Esophagus squamous epithelium (tissue), 5 donors: ENCODE measurements at places on chromosomes 5 and 9.

- DNase-seq = no peak
Measured at GRCh38 chr5:179287071-179287470, 58.2 kb downstream of the ADAMTS2 start.

GRCh38 chr9:120865176-120865575 lies 11.8 kb downstream of the PHF19 start:
- DNase-seq = no peak

DNA sequence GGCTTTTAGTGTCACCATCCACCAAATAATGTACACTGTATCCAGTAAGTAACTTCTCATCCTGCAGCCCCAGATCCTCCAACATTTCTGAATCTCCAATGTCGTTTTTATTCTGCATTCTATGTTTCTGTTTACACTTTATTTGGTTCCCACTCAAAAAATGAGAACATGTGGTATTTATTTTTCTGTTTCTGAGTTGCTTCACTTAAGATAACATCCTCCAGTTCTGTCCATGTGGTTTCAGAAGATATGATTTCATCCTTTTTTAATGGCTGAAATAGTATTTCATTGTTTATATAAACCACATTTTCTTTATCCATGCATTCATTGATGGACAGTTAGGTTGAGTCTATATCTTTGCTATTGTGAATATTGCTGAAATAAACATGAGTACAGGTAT lies 677.3 kb upstream of the FTMT start:
- no peak for DNase-seq

- DNase-seq = no peak
Measured at GRCh38 chr5:91938441-91938840, 555.3 kb upstream of the ARRDC3 start.

- no peak for DNase-seq
Measured at GRCh38 chr9:110355911-110356310, 18.2 kb upstream of the TXNDC8 start.

DNA sequence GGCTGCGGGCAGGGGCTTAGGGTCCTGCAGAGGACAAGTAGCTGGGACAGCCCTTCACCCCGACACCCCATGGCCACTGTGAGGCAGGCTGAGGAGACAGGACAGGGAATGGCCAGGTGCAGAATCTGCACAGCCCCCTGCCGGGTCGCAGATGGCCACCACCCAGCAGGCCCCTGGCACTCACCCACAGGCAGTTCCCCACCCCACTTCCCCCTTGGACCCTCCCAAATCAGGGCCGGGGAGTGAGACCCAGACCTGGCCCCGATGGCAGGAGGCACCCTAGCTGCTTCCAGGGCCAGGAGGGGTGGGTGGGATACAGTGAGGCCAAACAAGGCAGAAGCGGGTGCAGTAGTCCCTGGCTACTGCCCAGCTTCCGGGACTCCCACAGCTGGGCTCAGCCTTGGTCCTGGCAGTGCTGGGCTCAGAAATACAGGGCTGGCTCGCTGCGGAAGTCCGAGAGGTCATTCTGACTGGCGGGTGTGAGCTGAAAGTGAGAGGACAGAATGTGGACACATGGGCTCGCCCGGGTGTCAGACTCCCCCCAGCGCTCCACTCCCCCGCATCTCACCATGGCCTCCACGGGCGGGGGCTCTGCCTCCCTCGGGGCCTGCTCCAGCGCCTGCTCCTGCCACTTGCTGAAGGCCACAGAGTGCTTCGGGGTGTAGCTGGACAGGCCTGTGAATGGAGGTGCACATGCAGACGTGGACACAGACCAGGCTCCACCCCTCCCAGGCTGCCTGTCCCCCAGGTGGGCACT lies 3.4 kb downstream of the SSNA1 start:
- no peak for DNase-seq

DNA sequence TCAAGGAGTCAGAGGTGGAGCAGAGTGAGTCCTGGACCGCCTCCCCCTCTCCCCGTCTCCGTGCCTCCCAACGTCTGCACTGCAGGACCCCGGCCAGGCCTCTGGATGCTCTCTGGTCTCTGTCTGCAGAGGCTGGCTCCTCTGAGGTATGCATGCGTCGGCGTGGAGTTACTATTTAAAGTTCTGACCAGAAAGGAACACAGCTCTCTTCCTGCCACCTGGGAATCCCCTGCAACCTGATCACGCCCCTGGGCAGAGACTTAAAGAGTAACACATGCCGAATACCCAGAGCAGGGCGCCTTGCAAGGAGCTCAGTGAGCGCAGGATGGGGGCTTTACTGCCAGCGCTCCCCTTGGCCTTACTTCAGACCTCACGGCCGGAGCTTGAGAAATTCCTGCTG lies 16.0 kb downstream of the ANXA6 start:
- DNase-seq = no peak

DNA sequence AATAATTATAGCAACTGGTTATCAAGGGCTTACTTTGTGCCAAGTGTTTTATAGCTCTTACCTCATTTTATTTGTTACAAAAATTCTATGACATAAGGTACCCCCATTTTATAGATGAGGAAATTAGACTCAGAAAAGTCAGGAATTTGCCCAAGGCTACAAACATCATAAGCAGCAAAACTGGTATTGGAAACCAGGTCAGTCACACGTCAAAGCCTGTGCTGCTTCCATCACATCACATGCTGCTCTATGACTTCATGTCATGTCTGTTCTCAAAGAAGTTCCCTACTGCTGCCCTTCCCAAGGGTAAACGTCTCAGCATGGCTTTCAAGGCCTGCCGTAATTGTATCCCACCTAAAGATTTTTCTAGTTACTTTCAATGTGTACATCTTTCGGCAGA lies 6.9 kb upstream of the KIF2A start:
- no peak for DNase-seq

DNA sequence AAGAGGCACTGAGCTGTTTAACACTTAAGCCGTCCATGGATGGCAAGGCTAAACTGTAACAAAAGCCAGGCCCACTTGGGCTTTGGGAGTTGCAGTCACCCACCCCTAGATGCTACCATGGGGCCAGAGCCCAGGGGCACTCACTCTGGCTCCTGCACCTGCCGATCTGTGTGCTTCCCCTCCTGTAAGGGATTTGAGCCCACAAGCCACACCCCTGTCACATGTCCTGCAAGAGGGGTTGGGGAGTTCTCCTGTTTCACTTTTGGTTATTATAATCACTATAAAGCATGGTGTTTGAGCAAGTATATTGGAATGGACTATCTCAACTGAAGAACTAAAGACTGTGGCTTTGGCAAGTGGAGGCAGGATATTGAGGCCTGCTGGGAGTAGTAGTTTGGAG lies 14.0 kb upstream of the GPR151 start:
- DNase-seq = no peak

- DNase-seq = no peak
Measured at GRCh38 chr9:125841444-125841843, 94.3 kb downstream of the PBX3 start.

DNA sequence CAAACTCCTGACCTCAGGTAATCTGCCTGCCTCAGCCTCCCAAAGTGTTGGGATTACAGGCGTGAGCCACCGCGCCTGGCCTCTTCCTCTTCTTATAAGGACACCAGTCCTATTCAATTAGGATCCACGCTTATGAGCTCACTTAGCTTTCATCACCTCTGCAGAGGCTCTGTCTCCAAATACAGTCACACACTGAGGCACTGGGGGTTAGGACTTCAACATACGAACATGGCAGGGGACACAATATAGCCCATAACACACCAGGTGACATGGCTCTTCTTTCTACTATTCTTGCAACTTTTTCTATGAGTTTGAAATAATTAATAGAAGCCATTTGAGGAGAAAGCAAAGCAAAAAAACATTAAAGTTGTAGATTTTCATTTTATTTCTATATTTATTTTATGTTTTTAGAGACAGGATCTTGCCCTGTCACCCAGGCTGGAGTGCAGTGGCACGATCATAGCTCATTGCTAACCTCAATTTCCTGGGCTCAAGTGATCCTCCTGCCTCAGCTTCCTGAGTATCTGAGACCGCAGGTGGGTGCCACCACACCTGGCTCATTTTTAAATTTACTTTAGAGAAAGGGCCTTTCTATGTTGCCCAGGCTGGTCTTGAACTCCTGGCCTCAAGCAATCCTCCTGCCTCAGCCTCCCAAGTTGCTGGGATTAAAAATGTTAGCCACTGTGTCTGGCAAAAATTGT lies 6.0 kb upstream of the PRRT1B start:
- DNase-seq = no peak

DNA sequence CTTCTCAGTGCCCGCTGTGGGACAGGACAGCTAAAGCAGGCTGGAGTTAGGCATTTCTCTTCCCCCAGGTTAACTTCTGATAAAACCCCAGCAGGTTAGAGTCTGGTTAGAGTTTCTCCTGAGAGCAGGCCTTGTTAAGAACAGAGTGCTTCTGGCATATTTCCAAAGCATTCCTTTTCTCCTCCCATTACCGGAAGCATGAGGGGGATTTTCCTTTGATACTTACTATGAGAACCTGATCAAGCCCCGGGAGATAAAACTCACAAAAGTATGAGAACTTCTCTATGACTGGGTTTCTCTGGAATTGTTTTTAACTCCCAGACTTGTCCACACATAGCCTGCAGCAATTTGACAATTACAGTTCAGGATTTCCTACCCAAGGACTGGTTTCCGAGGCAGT lies 77.4 kb upstream of the MAST4 start:
- DNase-seq = no peak

DNA sequence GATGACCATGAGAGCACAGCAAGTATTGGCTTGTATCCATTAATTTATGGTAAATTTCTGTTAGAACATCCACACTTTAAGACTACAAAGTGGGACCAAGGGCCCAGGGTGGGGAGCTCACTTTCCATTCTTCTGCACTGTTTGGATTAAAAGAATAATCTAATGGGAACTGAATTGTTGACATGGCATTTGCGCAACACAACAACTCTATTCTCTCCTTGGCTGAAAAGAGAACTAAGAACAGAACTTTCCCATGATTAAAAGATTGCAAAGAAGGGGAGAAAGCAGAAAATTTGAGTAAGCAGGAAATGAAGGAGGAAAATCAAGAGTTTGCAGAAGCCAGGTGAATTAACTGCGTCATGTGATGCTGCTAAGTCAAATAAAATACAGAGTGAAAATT lies 143.4 kb downstream of the HINT1 start:
- no peak for DNase-seq

DNA sequence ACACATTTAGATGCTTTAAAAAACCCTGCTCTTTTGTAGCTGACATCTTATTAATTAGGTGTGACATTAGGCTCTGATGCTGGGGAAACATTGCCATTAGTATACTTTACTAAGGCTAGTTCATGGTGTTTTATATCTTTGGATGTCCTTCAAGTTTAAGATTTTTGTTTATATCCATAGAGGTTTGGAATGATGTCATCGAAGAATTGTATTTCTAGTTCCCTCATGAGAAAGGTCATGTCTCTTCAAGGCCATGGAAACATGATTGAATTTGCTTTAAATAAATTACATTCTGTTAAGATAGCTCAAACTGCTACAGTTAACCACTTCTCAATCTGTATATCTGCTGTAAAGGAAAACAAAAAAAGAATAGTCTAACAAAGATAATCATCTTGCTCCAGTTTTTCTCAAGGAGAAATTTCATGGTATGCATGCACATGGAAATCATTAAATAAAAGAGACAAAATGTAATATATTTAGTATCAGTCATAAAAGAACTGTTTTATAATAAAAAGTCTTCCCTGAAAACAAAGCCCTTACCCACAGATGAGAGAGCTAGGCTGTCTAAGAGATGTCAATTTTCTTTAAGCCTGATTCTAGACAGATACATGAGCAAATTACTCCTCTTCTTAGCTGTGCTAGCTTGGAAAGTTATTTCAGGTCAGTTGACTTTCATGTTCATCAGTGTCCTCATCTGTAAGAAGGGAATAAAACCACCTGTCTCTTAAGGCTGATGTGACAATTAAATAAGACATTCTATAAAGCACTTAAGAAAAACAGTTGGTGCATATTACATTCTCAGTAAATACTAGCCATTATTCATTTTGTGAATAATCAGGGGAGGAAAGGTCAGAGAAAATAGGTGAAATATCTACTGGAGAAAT lies 25.0 kb upstream of the STARD4 start:
- DNase-seq = no peak

GRCh38 chr9:77099388-77099787 lies 77.9 kb upstream of the VPS13A start:
- DNase-seq = no peak

DNA sequence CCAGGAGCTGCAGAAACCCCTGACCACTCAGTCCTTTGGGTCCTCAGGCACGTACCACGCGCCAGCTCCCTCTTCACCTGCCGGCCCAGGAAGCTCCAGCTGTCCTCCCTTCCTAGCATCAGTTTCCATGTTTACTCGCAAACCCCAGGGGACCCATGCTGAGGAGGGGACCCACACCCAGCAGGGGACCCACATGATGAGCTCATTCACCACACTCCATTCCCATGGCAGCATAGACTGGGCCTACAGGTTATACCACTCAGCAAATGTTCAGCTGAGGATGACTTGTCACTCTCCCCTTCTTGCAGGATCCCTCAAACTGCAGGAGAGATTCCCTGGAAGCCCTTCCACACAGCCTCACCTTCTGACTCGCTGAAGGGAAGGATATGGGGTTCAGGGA lies 73.5 kb upstream of the GALNT10 start:
- no peak for DNase-seq

DNA sequence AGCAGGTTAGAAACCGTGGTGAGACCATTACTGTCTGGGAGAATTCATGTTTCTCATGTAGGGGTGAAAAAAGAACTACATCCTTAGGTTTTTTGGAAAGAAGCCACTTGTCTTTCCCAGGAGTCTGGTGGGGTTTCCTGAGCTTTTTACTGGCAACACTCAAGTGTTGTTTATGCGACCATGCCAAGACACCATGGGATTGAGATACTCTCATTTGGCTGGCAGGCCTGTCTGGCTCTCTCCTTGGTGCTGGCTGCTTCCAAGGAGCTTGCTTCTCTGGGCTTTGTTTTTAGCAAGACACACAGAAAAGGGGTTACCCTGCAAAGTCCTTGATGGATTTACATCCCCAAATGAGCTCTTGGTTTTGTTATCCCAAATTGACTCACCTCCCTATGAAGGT lies 80.9 kb upstream of the ISL1 start:
- no peak for DNase-seq

DNA sequence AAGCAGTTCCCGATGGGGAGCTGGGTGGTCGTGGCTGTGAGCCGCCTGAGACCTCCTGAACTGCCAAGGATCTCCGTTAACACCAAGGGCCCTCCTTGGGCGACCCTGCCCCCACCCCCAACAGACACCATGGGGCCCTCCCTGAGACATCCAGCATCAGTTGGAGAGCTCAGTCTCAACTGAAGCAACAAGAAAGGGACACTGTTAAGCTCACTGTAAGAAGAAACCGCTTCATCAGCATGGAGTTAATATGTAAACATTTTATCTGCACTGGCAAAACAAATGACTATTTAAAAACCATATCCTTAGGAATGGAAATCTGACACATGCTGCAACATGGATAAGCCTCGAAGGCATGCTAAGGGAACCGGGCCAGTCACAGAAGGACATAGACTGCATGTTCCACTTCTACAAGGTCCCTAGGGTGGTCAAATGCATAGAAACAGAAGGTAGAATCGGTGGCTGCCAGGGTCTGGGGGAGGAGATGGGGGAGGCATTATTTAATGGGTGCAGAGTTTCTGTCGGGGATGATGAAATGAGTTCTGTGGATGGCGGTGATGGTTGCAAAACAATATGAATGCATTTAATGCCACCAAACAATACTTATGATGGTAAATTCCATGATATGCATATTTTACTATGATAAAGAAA lies 47.4 kb downstream of the ROR2 start:
- no peak for DNase-seq
